Central memory CD4-positive, alpha-beta T cell (primary cell): ENCODE measurements at places on chromosomes 4 and X.

GRCh38 chr4:59728496-59728895 lies 1471.6 kb upstream of the ADGRL3 start:
- no peak for DNase-seq

DNA sequence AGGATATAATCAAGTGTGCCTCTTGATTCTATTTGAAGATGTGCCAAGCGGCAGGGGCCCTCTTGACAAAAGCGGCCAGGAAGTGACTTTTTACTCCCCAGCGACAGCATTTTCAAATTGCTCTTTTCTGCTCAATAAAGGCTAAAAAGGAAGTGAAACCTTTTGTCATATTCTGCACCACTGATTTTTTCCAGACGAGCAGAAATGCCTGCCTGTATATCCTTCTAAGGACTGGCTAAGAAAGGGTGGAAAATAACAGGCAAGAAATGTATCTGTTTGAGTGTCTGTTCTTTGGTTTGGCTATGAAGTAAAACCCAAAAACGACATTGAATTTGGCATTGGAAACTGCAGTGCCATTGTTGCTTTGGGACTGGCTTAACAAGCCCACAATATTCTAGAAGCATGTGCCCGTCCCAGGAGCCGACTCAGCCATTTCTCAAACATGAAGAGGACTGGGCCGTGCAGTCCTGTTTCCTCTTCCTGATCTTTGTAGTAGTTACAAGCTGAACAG lies 25.4 kb downstream of the TMSB4X start:
- peak; percentile 57 for DNase-seq

DNA sequence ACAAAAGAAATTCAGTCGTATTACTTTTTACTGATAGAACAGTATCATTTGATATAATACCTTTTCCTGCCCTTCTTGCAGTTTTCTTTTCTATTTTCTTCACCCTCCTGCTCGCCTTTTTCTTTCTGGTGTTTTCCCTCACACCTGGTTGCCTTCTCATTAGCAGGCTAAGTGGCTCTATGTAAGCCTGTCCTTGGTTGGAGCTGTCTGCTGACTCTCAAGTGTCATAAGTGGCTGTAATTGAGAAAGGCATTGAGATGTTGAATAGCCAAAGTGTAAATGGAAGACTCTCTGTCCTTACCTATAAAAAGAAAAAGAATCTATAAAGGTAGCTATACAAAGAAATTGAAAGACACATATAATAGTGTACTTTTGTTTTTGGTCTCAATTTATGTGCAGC lies 180.7 kb downstream of the ADGRL3 start:
- DNase-seq: no peak

GRCh38 chr4:31545755-31546154 lies 825.6 kb downstream of the PCDH7 start:
- DNase-seq: no peak

- DNase-seq: no peak
These were observed 196.5 kb downstream of the ARHGAP10 start for GRCh38 chr4:147928400-147928799.

- DNase-seq: no peak
These were observed 77.1 kb downstream of the RBM47 start for GRCh38 chr4:40552536-40552935.

- DNase-seq: no peak
These were observed 136.8 kb downstream of the TET2 start for GRCh38 chr4:105283501-105283900.

DNA sequence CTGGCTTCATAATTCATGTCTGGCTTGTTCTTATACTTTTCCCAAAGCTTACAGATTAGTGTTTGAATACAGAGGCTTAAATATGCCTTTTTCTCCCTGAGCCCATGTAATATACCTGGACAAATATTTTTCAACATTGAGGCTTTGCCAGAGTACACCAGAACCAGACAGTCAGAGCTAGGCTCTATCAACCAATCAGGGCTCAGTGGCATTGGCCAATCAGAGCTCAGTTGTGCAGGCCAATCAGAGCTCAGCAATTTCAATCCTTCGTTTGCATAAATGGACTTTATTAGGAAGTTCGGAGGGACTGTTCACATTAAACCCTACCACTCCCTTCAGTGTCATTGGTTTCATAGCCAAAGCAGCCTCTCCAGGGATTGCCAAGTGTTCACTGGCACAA lies 51.2 kb upstream of the TMSB15B start:
- no peak for DNase-seq

DNA sequence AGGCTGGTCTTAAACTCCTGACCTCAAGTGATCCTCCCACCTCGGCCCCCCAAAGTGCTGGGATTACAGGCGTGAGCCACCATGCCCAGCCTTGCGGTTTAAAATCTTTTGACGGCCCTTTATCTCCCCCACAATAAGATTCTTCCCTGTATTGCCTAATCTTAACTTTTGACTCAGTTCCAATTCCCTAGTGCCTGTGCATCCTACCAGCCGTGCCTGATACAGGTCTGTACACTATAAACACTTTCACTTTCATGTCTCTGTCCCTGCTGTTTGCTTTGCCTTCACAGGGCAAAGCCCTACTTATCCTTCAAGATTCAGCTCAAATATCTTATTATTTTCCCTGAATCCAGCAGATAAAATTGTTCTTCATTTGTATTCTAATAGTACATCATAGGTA lies 74.6 kb downstream of the WDR44 start:
- no peak for DNase-seq

- DNase-seq: no peak
These were observed 31.8 kb upstream of the HSD17B13 start for GRCh38 chr4:87354168-87355102.

- no peak for DNase-seq
These were observed 253.0 kb downstream of the SHOX start for GRCh38 chrX:883588-883987.

GRCh38 chrX:16213961-16214360 lies 46.7 kb downstream of the MAGEB17 start:
- no peak for DNase-seq

GRCh38 chrX:151184705-151185104 lies 8.3 kb downstream of the GPR50 start:
- DNase-seq: no peak

GRCh38 chr4:105191621-105192210 lies 45.0 kb downstream of the TET2 start:
- DNase-seq: no peak

DNA sequence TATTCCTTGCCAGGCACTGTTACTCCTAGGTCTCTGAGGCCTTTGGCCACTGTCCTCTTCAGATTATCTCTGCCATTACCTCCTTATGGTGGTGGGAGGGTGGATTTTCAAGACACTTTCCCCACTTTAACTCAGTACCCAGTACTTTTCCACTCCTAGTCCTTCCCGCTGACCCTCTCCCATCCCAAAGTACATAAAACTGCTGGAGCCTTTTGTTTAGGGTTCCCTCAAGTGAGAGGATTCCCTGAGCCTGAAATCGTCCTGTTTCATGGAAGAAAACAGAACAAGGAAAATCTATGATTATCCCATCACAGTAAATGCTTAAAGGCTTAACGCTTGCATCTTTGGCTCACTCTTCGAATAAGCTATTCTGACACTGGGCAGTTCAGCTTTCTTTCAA lies 1742.5 kb upstream of the ADGRL3 start:
- DNase-seq: no peak

GRCh38 chr4:104915864-104916263 lies 230.8 kb upstream of the TET2 start:
- DNase-seq: no peak

- peak; percentile 8 for DNase-seq
These were observed 68.7 kb upstream of the ADAD1 start for GRCh38 chr4:122309988-122310626.

GRCh38 chrX:134624046-134624430 lies 34.2 kb downstream of the PLAC1 start:
- no peak for DNase-seq

DNA sequence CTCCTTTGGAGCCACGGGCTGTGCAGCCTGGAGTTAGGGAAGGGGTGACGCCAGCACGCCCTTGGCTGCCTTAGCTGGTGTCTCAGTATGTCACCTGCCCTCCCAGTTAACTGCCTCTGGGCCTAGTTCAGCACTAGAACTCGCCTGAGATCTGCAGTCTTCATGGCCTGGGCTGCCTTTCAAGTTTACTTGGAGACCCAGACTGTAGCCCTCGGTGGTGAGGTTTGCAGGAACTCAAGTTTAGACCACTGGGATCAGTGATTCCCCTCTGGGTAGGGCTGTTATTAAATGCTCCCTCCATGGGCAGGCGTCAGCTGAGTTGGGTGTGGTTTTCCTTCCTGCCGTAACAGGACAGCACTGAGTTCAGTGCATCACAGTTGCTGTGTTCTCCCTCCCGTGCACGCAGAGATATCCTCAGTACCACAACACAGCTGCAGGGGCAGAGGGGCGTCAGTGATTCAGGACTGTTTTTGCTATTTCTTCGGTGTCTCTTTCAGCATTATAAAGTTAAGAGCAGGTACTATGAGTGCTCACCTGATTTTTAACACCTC lies 30.5 kb downstream of the PLAC8 start:
- peak; percentile 80 for DNase-seq

DNA sequence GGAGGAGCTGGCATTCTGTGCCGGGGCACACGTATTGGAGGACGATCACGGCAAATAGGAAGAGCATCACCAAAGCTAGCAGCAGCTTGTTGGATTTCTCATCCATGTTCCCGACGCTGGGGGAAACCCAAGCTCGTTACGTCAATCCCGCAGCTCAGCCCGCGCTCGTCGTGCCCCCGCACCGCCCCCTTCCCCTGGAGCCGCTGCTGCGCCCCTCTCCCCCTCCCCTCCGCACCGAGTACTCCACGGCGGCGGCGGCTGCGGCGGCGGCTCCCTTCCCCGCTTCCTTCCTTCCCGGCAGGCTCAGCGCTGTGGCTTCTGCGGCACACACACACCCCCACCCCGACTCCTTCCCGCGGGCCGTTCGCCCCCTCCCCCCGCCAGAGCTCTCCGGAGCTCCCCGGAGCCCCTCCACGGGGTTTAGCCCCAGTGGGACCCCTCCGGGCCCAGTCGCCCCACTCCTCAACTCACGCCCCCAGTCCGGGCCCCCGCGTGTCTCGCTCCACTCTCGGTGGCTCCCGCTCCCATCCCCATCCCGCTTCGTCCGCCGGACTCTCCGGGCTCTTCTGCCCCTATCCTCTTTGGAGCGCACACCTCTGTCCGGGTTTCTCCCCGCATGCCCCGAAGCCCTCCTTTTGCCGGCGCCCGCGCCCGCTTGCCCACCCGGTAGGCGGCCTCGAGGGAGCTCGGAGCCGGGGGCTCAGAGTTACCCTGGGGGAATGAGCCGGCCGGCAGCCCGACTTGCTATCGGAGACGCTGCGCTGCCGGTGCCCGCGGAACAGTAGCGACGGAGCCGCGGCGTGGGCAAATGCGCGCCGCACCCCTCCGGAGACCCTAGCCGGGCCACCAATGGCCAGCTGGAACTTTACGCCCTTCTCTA lies 978 bp downstream of the HS6ST2 start:
- no peak for DNase-seq

- no peak for DNase-seq
These were observed 247.2 kb upstream of the EPHA5 start for GRCh38 chr4:65917486-65917885.

DNA sequence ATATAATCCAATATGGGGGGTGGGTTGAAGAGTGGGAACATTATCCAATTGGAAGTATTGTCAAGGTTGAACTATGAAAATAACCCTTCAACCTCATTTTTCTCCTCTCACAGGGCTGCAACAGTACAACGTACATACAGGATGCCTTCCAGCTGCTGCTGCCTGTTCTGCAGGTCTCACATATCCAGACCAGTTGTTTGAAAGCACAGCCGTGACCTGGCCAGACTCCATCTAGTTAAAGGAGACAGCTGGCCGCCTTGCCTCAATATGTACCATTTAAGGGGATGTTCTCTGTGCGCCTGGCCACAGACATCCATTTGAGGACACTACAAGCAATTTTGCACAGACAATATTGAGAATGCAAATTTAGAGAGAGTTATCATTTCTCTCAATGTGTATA lies 75.7 kb downstream of the FAM114A1 start:
- no peak for DNase-seq

DNA sequence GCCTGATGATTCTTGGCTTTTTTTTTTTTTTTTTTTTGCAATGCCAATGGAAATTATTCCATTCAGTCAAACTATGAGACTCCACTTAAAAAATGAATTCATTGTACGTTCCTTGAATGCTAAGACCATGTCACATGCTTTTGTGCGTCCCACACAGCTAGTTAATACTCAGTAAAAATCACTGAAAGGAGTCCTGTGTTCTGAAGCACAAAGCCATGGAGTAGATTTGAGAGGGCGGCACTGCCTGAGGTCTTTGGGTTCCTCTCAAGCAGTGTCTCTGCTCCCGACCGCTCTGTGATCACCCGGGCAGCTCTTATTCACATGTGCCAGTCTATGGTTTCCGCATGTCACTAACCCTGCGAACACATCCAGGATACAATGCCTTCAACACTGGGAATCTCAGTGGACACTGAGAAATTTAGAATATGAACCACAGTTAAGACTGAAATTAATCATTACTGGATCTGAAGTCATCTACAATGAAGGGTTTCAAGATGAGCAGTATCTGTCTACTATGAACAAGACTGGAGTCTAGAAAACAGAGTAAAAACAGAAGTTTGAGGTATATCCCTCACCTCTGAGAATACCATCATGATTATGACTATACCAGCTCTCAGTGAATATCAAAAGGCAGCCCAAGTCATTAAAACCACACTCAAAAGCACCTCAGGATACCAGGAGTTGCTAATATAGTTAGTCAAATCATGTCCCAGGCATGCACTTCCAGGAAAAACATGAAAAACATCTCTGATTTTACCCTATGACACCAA lies 193.0 kb downstream of the MGST2 start:
- no peak for DNase-seq

DNA sequence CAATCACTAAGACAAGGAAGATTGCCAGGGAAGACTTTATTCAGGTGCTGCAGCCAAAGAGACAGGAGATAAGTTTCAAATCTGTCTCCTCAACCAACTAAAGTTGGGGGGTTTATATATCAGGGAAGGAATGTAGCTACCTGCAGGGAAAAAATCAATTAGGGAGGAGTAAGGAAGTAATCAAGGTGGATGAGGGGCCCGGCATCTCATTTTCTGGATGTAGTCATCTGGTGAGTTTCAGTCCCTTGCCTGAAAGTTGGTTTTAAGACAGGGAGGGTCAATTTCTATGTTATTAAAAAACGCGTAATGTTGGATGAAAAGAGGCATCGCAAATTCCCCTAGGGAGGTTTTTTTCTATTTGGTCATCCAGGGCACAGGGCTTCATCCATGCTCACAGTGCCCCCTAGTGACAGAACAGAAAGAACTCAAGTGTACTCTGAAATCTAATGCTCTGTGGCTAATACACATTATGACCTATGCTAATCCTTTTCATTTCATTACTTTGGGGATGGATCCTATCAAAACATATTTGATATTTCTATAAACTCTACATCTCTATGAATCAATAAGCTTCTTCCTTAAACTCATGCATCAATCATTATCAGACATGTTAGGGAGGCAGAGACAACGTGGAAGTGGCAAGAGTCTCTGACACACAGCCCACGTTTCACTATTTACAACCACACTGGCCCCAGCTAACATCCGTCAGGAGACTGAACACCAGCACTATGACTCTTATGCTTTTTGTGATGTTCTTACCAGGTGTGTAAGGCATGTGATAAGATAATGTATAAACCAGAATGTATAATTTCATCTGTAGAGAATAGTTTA lies 1577.0 kb upstream of the TENM3 start:
- DNase-seq: no peak

- DNase-seq: no peak
These were observed 48.1 kb downstream of the WWC2 start for GRCh38 chr4:183147196-183147595.

- no peak for DNase-seq
These were observed 11.2 kb downstream of the LRPAP1 start for GRCh38 chr4:3520796-3521600.

GRCh38 chrX:129786210-129786651 lies 6.5 kb downstream of the SASH3 start:
- DNase-seq: no peak
